Activated naive CD4-positive, alpha-beta T cell treated with anti-CD3 and anti-CD28 coated beads, Interleukin-2, amount 10 ng/mL, durations not matched to agents 7 days and 5 days (primary cell): ENCODE measurements at places on chromosomes 16 and 17.

DNA sequence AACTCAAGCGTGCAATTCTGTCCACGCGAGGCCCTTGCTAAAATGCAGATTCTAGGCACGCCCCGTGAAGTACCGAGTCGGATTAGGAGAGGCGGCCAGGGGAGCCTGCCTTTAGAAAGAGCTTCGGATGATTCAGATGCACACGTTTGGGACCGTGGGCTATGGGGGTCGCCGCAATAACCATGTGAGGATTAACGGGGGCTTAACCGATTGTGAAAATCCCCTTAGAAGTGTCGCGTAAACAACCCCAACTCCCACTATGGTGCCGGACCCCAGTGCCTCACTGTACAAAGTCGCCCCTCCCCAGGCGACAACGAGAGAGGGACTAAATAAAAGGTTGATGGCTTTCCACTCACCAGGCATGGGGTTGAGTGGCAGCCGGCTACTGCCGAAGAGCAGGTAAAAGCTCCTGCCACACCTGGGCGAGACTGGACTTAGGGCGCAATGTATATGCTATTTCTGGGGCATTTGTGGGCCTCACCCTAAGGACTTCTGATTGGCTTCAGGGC is 635 bp upstream of the SP2 start:
- peak; percentile 53 for DNase-seq

- DNase-seq, result no peak
Measured at GRCh38 chr17:36824678-36825101, 112.6 kb upstream of the LHX1 start.

DNA sequence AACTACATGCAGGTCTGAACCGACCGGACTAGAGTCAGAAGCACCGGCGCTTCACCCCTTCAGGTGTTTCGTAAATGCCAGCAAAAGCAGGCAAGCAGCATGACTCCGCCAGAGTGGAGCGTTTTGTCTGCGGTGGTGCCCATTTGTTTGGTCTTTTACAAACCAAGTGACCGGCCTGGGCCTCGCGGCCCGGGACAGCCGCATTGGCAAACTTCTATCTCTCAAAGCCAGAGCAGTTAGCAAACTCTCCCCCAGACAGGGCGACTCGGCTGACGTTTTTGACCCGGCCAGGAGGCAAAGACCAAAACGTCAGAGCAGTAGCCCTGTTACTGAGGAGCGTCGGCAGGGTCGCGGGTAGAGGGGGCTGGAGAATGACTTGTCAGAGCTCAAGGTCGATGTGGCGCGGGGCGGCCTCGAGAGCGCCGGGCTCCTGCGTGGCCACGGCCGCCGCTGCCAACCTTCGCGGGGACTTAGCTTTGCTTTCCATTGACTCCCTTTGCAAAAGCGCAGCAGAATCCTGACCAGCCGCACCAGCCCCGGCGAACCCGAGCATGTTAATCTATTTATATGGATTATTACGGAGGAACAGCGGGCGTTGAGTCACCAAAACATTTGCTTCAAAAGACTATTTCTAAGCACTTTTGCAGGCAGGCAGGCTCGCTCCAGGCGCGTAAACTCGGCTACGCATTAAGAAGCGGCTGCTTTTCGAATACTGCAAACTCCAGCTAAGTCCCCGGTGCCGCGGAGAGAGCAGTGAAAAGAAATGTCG is 763 bp upstream of the SOX9 start:
- DNase-seq, result no peak

- no peak for DNase-seq
Measured at GRCh38 chr17:67511012-67511411, 133.9 kb downstream of the PITPNC1 start.

- DNase-seq, result no peak
Measured at GRCh38 chr17:19378416-19379360, at the start of gene MAPK7. MAPK7 (plus strand) TSS chr17:19378498; CDS start chr17:19378901, 403 bp downstream.

DNA sequence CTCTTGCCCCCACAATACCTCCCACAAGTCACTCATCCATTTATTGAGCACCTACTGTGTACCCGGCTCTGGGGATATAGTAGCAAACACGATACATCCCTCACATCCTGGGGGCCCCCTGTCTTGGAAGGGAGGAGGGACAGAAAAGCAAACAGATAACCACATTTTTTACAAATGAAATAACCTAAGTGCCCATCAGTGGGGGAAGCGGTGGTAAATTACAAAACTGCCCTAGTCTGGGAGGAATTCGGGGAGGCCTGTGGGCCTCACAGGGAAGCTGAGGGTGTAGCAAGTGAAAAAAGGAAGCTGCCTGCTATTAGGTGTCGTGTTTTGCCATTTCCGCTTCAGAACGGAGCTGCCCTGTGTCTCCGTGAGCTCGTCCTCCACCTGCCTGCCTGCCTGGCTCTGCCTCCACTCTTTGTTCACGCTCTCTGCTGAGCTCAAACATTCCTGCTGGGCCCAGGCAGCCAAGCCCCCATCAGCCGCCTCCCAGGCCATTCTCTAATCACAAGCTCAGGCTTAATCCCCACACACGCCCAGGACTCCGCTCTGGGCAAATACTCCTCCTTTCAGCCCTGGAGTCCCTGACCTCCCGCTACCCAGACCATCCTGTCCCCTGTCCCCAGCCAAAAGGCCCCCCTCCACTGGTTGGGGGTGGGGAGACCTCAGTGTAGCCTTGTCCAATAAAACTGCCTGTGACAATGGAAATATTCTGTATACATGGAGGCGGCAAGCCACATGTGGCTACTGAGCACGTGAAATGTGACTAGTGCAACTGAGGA is 10.2 kb upstream of the SEC14L5 start:
- DNase-seq, result no peak

- DNase-seq, result no peak
Measured at GRCh38 chr16:87723226-87723623, 42.6 kb downstream of the KLHDC4 start.

- no peak for DNase-seq
Measured at GRCh38 chr16:24978370-24978914, 36.7 kb downstream of the ARHGAP17 start.

DNA sequence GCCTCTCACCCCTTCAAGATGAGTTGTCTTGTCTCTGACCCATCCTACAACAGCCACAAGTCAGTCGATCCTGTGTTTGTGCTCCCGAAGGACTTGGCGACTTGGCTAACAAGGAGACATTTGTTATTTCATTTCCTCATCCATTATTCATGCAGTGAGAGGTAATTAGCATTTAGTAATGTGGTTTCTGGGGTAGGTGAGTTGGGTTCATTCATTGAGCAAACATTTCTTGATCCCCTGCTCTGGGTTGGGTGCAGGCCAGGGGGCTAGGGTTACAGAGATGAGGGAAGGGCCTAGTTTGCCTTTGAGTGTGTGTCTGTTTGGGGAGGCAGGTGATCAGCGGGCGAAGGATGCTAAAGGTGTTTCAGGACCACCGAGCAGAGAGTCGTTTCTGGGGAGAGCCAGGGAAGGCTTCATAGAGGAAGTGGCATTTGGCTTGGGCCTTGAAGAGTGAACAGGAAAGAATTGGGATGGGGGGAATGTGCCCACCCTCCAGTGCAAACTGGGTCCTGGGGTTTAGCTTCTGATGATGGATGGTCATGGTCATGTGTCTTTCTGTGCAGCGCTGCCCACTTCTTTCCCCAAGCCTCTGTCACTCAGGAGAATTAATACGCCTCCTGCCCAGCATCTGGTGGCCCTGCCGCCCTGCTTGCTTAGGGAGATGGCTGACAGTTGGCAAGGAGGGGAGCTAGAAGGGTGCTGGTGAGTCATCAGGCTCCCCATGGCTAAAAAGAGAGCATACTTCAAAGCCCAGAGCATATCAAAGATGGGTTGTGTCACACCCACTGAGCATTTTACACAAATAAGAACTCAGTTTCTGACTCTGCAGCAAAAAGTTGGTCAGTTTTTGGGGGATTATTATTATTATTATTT is 38.5 kb downstream of the MSI2 start:
- peak; percentile 62 for DNase-seq
